ENCODE measurements at places on chromosomes 2 and 18.
A peak's percentile ranks its signal among the peaks of the same experiment; 100 is the strongest.

DNA sequence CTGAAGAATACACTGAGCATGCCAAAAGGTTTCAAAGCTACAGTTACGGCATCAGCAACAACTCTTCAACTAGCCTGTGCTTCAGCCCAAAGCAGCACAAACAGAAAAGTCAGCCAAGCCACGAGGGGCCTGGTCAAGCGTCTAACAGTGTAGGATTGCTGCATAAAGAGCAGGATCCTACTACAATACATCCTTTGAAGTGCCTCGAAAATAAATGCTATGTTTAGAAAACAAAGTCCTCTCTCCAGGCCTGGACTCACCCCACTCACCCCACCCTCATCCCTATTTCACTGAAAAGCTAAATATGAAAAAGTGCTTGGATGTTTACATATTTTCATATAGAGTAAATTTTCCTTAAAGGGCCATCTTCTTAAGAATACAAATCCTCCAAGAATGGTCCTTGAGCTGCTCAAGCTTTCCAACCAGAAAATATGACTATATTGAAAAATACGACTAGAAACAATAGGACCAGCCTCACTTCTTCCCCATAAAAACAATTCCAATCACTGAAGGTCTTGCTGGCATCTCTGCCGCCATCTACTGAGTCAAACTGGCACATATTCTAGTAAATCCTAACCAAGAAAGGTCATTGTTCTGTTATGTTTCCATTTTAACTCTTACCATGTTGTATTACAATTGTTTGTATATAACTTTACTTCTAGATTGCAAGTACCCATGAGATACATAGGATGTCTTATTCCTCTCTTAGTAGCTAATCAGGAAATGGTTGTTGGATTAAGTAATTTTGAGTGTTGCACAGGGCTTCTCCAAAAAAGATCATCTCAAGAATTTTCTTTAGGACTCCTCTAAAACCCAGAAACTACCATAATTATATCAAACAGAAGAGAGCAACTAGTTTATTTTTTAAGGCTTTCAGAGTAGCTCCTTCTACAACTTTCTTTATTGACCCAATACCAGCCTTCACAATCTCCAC lies 63.6 kb downstream of the CLHC1 start:
- peak; percentile 32 for DNase-seq

DNA sequence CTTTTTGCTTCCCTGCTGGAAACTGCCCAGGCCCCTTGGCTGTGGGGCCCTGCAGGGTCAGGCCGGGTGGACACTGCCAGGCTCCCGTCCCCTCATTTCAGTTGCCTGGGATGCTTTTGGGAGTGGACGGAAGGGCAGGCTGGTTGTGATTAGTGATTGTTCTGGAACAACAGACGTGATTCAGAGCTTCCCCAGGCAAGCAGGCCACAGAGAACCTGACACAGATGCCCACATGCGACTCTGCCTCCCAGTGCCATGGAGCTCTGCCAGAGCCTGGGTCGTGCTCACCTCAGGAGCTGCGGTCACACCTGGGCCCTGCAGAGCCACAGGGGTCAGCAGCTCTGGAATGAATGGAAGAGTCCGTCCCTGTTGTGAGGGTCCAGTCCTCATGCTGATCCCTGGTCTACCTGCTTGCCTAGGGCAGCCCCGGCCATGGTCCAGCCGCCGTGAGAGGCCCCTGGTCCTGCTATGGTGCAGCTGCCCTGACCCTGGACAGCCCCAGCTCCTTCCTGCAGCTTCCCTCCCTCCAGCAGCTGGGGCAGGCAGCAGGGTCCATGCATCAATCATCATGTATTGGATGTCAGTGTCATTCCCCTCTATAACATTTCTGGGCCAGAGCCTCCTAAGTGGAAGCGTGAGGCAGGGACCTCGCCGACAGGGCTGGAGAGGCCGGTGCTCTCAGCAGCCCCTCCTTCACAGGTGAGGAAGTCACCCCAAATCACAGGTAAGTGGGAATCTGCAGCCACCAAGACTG lies 518.6 kb upstream of the MYT1L start:
- no peak for DNase-seq

- DNase-seq, result no peak
These were observed 110.8 kb downstream of the SMAD7 start for GRCh38 chr18:48839819-48840490.

DNA sequence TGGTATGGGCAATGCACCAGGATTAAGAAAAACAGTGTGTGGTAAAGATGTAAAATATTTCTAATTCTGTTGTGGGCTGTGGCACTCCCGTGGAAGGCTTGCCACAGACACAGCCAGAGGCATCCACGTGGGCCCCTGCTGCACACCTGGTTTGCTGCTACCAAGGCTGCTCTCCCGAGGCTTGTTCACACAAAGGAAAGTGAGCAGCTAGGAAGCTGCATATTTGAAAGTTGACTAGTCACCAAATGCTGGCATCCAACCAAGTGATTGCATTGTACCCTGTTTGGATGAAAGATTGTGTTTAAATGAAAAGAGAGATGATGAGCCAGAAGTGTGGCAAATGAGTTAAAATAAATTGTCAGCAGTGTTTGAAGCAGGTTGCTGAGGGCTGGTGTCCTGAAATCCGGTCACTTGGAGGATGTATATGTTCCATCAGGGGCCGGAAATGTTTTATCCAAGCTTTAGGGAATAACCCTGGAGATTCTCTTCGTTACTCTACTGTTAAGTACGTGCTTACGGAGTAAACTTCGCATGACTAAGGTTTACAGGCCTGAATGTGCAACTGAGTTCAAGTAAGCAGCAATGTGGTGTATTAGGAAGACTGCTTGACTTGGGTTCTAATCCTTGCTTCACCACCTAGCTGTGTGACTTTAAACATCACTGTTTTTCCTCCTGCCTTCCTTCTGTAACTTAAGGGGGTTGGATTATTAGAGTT lies 86.1 kb downstream of the MSH2 start:
- no peak for DNase-seq

DNA sequence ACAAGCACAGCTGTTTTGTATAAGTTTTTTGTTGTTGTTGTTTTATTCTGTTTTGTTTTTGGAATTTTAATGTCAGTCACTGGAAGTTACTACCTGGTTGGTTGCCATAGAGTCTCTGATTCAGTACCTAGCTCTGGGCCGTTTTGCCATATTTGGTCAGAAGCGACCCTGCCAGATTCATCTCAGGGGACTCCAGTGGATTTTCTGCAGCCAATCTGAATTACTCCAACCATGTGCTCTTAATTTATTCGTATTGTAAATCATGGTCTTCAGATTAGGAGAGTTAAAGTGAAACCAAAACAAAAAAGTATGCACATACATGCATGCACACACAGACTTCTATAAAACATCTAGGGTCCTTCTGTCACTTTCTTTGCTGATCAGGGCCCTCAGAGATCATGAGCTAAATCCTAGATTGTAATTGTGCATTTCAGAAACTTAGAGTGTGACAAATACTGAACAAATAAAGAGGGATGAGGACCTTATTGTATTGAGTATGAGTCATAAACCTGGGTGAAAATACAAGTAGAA lies 317.4 kb upstream of the UBE2E3 start:
- DNase-seq, result no peak

DNA sequence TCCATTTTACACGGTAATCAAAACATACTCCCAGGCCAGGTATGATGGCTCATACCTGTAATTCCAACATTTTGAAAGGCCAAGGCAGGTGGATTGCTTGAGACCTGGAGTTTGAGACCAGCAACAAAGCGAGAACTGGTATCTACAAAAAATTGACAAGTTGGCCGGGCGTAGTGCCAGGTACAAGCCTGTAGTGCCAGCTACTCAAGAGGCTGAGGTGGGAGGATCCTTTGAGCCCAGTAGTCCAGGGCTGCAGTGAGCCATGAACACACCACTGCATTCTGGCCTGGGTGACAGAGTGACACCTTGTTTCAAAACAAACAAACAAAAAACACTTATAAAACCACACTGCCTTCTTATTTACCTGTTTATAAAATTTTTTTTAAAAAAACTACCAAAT lies 80.8 kb downstream of the GAREM1 start:
- no peak for DNase-seq

DNA sequence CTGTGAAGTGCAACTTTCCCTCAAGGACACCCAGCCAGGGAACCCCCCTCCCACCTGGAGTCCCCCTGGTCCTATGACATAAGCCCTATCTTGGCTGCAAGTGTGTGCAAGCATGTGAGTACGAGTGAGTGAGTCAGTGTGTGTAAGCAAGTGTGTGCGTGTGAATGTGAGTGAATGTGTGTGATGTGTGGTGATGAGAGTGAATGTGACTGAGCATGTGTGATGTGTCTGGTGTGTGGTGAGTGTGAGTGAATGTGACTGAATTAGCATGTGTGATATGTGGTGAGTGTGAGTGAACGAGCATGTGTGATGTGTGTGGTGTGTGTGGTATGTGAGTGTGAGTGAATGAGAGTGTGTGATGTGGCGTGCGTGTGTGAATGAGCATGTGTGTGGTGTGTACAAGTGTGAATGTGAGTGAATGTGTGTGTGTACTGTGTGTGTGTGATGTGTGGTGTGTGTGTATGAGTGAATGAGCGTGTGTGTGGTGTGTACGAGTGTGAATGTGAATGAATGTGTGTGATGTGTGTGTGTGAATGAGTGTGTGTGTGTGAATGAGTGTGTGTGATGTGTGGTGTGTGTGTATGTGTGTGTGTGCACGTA lies 68.8 kb upstream of the SMAD7 start:
- no peak for DNase-seq

DNA sequence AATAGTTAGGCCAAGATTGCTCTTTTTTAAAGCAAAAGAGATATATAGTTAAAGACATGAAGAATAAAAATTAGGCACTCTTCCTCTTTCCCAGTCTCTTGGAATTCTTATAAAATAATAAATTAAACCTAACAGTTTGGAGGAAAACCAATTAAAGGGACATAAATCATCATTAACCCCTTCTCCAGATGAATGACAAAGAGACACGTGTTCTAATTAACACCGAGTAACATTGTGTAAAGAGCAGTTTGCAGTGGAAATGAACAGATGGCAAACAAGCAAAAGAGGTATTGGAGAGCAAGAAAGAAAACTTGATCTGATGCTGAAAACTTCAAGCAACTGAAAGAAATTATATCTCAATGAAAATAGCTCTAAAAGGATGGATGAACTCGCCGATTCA lies 48.4 kb downstream of the BCL2 start:
- DNase-seq, result no peak

- no peak for DNase-seq
These were observed 134.3 kb downstream of the NFATC1 start for GRCh38 chr18:79529991-79530390.

GRCh38 chr2:144085016-144085415 lies 434.9 kb downstream of the ZEB2 start:
- no peak for DNase-seq

- DNase-seq, result no peak
These were observed 212.1 kb upstream of the ZC3H15 start for GRCh38 chr2:186273953-186274352.

DNA sequence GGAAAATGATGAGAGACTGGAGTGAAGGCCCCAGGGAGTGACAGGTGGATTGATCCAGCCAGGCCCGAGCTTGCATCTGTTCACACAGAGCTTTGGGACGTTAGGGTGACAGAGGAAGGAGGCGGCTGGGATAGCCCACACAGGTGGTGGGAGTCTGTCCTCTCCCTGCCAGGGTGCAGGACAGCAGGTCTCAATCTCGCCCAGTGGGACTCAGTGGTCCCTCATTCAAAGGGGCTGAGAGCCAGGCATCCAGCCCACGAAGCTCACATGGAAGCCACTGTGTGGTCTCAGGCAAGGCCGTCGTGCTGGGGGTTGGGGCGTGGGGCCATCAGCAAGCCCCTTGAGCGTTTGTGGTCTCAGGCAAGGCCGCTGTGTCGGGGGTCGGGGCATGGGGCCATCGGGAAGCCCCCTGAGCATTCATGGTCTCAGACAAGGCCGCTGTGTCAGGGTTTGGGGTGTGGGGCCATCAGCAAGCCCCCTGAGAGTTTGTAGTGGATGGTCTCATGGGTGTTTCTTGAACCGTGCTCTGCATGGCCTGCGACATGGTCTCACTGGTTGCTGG lies 8.3 kb downstream of the KCNG2 start:
- no peak for DNase-seq

DNA sequence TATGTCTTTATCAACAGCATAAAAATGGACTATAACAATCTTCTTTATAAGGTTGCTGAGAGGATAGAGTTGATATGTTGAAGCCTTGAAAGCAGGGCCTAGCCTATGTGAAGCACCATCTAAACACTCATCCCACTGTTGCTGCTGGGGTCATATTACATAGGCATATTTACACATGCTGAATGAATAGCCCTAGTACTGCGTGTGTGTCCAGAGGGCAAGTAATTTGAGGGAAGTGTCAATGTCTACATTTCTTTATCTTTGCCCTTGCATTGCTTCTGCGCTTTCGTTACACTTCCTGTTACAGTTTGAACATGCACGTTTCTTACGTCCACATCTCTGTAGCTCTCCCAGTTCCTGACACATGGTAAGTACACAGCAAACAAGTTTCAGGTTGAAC lies 280.3 kb upstream of the ATP5MC3 start:
- DNase-seq, result no peak

- no peak for DNase-seq
These were observed 4.4 kb downstream of the SLC66A3 start for GRCh38 chr2:11159574-11160170.

GRCh38 chr2:240405133-240405532 lies 30.3 kb upstream of the GPC1 start:
- no peak for DNase-seq

DNA sequence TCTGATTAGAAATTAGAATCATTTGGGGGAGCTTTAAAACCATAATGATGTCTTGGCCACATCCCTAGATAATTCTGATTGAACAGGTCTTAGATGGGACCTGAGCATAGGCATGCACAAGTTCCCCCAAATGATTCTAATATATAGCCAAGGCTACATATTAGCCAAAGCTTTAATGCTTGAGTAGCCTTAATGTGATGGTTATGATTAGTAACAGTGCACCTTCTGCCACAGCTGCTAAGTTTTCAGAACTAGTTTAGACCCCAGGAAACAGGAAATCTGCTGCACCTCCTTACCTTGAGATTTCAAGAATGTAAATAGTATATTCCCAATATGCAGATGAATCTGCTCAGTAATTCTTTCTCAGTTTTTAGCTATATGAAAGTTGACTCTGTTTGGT lies 119.8 kb downstream of the PTPN4 start:
- DNase-seq, result no peak

DNA sequence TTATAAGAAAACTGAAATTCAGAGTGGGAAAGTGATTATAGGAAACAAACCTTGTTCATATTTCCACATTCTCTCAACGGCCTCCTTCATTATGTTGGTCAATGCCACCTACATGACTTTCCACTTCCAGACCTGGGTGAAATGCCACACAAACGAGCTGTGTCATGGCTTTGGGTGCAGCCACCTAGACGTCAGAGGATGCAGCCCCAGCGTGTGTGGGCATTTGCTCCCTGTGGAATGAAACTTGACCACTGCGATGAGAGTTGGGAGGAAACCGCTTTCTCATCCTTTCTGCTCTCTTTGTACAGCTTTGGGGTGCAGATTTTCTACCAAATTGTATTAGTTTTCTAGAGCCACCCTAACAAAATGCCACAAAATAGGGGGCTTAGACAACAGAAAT lies 291.0 kb downstream of the CYRIA start:
- DNase-seq, result no peak

GRCh38 chr2:106160786-106161261 lies 33.3 kb downstream of the UXS1 start:
- DNase-seq, result peak; percentile 41

All from activated CD4-positive, alpha-beta T cell treated with anti-CD3 and anti-CD28 coated beads, Interleukin-2, amount 50 U/mL, for 1 hour (primary cell).